Stimulated activated CD4-positive, alpha-beta T cell treated with anti-CD3 and anti-CD28 coated beads, Interleukin-2, amount 100 ng/mL, for 24 hours (primary cell): ENCODE measurements at places on chromosomes 16 and 17.

- DNase-seq, result no peak
Measured at GRCh38 chr17:72717276-72717675, 375.2 kb downstream of the SLC39A11 start.

DNA sequence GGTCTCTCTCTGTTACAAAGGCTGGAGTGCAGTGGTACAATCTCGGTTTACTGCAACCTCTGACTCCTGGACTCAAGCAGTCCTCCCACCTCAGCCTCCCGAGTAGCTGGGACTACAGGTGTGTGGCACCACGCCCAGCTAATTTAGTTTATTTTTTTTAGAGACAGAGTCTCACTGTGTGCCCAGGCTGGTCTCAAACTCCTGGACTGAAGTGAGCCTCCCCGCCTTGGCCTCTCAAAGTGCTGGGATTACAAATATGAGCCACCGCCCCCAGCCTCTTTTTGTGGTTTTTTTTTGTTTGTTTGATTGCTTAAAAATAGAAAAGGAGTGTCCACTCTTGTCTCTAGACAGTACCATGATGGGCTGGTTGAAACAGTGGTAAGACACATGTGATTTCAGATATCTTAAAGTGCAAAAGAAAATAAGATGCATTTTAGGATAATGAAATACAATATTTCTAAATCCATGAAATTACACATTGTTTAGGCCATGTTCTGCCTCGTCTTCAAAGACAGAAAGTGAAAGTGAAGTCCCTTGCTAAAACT lies 27.4 kb downstream of the KIAA0513 start:
- DNase-seq, result no peak

- DNase-seq, result no peak
Measured at GRCh38 chr16:77227745-77228144, 28.5 kb downstream of the SYCE1L start.

DNA sequence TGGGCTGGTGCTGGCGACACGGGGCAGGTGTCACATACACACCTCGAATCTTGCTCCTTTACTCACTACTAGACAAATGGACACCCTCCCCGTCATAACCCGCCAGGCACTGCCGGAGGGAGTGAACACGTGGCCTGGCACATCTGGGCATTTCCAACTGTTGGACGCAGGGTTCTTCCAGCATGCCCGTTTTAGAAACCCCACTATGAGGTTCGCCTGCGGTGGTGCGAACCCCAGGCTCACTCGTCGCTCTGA lies 6.8 kb upstream of the CEP131 start:
- DNase-seq, result no peak

- no peak for DNase-seq
Measured at GRCh38 chr17:72124438-72124775, 3.6 kb downstream of the SOX9 start.

DNA sequence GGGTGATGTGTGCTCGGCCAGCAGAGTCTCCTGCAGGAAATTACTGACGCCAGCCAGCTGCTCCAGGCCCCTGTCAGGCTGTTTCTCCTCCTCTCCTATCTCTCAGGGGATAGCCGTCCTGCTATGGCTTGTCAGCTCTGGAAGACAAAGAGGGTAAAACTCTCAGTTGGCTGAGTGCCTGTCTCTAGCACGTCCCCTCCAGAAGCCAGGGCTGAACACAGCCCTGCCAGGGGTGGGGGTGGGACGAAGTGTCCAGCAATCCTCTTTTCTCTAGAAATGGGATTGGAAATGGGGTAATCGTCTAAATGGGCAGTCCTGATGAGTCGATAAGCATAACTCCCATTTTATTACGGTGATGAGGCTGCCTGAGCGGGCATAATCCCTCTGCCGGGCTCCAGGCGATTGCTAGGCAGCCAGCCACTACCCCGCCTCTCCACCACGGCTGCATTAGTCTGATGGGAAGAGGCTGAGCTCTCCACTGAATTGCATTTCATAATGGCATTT lies 89.1 kb upstream of the GNAO1 start:
- no peak for DNase-seq

DNA sequence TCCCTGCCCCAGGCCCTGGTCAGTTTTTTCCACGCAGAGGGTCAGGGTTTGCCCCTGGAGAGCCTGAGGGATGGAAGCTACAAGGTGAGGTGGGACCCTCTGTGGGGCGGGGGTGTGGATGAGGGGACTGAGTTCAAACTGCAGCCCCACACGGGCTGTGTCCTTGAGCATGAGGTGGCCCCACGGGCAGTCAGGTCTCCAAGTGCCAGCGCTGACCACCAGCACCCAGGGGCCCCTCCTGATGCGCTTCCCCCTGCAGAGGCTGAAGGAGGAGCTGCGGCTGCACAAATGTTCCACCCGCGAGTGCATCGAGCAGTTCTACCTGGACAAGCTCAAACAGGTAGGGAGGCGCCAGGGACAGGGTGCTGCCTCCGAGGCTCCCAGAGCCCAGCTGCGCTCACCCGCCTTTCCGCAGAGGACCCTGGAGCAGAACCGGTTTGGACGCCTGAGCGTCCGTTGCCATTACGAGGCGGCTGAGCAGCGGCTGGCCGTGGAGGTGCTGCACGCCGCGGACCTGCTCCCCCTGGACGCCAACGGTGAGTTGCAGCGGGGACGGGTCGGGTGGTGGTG lies 4.3 kb downstream of the TSR3 start:
- no peak for DNase-seq

DNA sequence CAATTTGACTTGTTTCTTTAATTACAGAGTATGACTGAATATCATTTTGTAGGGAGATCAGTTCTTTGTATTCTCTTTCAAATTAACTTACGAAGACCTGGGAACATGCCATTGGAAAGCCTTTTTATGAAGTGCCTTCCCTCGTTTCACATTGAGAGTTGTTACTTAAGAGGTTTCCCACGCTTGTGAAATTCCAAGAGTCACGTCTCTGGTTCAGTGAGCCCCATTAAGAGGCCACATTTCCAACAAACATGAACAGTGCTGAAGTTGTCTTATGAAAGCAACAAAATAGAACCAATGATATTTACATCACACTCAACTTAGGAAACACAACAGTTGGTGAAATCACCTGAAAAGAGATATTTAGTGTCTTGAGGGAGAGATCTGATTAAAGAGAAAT lies 334.1 kb downstream of the TOX3 start:
- DNase-seq, result no peak

DNA sequence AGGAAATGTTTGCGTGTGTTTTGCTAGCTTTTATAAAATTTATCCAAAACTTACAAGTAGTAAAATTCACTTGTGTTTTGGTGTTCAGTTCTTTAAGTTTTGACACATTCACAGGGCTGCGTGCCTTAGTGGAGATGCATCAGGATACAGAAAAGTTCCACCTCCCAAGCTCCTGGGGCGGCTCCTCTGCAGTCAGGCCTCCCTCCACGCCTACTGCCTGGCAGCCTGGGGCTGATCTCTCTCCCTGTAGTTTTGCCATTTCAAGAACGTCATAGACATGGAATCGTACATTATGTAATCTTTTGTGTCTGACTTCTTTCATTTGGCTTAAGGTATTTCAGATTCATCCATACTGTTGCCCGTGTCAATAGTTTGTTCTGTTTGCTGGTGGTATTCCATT lies 27.2 kb upstream of the IRF8 start:
- DNase-seq, result no peak

GRCh38 chr16:57392694-57393093 lies 11.9 kb upstream of the CCL17 start:
- no peak for DNase-seq

- no peak for DNase-seq
Measured at GRCh38 chr16:78843978-78844377, 744.5 kb downstream of the WWOX start.

GRCh38 chr16:21260870-21261791 lies 17.0 kb downstream of the CRYM start:
- DNase-seq, result no peak

- DNase-seq, result no peak
Measured at GRCh38 chr16:30546115-30546514, 11.5 kb upstream of the ZNF747 start.

- DNase-seq, result peak; percentile 33
Measured at GRCh38 chr17:82668631-82669099, 20.4 kb upstream of the WDR45B start.

DNA sequence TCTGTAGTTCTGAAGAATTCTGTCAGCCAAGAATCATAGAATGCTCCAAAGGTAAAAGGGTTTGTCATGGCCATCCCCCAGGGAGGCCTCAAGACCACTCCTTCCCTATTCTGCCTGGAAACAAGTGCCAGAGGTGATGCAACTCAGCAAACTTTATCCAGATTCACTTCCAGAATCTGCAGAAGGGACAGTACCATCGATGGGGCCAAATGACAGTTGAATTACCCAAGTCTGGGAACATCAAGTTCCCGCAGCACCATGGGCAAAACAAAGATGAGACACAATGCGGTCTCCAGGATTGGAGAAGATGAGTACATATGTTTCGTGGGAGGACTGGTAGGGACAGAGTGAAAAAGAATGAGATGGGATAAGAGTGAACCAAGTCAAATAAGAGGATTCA lies 13.7 kb upstream of the TAT start:
- no peak for DNase-seq

DNA sequence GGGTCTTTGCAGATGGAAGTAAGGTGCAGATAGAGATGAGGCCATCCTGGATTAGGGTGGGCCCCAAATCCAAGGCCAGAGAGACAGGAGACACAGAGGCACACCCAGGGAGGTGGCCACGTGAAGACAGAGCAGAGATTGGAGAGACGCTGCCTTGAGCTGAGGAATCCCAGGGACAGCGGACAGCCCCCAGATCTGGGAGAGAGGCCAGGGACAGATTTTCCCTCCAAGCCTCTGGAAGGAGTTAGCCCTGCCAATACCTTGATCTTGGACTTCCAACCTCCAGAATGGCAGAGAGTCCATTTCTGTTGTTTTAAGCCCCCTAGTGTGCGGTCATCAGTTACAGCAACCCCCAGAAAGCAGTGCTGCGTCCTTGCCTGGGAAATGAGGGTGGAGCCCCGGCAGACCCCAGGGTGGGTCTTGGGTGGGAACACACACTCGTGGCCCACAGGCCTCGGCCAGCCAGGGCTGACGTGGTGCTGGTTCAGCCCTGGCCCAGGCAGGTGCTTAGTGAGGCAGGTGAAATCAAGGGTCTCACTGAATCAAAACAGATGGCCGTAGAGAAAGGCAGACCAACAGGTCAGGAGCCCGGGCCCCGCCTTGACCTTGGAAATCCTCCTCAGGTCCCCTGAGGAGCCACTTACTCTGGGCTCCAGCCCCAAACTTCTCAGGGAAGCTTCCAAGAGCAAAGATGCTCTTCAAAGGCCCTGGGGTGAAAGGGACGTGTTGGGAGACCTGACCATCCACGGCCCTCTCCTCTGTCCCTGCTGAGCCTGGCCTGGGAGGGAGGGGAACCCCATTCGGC lies 169.3 kb downstream of the RBFOX3 start:
- DNase-seq, result no peak

DNA sequence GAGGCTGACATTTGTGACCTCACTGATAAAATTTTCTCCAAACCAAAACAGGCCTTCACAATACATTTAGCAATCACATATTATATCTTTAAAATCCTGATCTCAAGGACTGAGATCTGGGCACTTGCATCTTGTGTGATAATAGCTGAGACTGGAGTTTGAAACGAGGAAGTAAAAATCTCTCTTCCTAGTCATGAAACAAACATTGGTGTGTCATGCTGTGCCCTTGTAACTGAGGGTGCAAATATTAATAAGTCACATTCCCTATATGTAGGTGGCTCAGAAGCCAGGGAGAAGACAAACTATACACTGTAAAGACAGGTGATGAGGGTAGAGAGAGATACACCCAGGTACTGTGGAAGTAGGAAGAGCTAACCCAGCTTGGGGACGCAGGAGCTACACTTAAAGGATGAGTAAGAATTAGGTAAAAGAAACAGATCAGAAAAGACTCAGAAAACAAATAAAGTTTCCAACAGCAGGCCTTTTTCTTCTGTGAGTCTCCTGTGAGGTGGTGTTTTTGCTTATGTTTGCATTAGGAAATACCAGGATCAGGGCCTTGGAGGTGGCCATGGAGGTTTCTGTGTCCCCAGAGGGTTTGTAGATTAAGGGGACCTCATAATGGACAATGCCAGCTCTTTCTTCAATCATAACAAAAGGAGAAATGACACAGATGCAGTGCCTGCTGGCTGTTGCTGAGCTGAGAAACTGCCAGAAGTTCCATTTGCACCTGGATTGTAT lies 335.7 kb downstream of the GRIN2A start:
- no peak for DNase-seq

- DNase-seq, result no peak
Measured at GRCh38 chr16:54373534-54374520, 87.2 kb upstream of the IRX3 start.

GRCh38 chr17:45852535-45853297 lies 8.0 kb downstream of the SPPL2C start:
- DNase-seq, result peak; percentile 74

DNA sequence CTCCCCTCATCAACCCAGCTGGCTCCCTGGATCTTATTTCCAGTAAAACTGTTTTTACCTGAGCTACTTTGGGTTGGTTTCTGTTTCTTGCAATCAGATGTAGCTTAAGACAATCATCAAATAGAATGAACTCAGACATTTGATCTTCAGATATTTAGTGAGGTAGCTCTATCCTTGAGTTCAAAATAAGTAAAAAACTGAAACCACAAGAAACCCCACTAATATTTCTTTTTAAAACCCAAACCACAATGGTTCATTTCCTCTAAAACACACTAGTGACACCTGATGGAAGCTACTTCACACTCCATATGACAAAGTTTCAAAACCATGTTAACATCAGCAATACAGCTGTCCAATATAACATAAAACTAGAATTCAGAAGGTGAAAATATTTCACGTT lies 37.8 kb downstream of the CACNG1 start:
- DNase-seq, result no peak

GRCh38 chr16:77553130-77553529 lies 118.3 kb upstream of the ADAMTS18 start:
- DNase-seq, result no peak

GRCh38 chr17:80886641-80887573 lies 104.7 kb upstream of the CHMP6 start:
- no peak for DNase-seq

GRCh38 chr17:44837196-44837595 lies 7.1 kb upstream of the GJC1 start:
- no peak for DNase-seq
